ENCODE measurements at places on chromosomes 12 and 14.

GRCh38 chr14:59037086-59037485 lies 151.4 kb upstream of the DAAM1 start:
- DNase-seq, result no peak

DNA sequence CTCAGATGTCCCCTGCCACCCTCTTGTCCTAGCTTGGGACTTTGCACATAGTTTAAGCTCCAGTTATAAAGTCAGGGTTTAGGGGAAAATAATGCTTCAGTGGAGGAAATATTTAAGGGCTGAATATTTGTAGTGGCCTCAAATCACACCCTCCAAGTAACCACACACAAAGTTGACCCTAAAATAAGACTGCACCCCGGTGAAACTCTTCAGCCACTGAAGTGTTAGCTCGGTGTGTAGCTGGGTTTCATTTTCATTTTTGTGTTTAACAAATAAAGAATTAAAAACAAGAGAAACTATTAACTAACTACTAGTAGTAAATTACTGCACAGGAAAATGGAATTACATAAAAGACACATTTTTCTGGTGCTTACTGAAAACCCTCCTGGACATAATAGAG lies 14.8 kb upstream of the BCL11B start:
- DNase-seq, result no peak

DNA sequence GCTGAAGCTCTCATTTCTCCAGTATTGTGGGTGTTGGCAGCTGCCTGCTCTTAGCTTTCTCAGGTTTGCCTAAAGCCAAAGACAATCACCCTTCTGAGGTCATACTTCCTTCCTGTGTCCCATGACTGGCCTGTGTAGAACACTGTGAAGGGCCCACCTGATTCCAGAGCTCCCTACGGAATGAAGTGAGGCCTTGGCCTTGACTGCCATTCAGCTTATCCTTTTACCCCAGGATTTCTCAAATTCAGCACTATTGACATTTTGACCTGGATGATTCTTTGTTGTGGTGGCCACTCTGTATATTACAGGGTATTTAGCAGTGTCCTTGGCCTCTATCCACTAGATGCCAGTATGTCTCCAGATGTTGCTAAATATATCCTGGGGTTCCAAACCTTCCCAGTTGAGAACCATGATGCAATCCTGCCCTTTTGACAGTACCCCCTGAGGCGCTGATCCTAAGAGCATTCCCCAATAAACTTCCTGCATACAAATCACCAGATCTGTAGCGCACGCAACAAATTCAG lies 112.3 kb upstream of the KRR1 start:
- no peak for DNase-seq

DNA sequence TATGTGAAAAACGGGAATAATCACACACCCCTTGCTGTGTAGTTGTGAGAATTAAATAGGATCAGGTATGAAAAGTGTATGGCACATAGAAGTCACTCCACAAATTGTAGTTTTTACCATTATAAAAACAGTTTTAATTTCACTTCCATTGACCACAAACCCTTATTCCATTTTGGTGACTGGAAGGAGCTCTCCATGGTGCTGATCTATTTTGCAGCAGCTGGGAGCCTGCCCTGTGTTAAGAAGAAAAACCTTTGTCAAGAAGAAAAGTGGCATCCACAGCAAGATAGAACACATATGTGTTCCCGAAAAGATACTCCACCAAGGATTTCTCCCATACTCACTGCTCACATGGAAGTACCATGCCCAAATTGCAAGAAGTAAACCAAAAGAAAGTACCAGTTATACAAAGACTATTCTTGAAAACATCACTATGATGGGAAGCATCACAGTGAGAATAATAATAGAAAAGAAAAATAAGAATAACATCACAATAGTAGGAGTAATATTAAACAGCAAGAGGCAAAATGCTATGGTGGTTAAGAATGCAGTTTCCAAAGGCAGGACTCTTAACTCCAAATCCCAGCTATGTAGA lies 58.7 kb downstream of the TUNAR start:
- no peak for DNase-seq

DNA sequence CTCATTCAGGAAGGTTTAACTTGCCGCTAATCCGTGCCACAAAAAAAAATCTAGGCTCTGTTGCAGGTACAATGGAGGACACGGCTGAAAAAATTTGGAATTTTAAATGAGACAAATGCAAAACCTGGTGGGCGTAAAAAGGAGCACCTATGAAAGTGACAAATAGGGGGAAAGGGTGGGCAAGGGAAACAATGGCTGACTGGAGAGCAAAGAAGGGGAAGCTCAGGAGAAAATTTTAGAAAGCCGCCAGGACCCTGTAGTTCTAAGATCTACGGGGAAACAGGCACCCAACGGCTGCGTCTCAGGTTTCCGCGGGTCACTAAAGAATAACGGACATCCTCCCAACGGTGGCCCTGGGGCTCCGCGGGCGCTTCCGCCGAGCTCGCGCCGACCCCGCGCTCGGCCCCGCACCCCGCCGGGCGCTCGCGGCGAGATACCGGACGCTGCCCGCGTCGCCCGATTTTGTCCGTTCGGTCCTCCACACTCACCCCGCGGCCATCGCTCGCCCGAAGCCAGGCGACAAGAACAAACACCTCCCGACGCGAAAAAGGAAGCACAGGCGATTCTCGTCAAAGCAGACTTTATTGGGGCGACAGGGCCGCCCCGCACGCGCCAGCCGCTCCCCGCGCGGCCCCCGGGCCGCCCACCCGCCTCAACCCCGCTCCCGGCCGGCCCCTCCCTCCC lies 1.1 kb upstream of the YY1 start:
- peak; percentile 66 for DNase-seq

DNA sequence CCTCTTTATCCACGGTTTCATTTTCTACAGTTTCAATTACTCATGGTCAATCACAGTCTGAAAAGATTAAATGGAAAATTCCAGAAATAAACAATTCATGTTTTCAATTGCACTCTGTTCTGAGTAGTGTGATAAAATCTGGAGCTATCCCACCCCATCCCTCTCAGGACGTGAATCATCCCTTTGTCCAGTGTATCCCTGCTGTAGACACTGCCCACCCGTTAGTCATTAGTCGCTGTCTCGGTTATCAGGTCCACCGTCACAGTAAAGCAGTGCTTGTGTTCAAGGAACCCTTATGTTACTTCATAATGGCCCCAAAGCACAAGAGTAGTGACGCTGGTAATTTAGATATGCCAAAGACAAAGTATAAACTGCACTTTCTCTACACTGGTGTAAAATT lies 141.0 kb upstream of the LMNTD1 start:
- DNase-seq, result no peak

DNA sequence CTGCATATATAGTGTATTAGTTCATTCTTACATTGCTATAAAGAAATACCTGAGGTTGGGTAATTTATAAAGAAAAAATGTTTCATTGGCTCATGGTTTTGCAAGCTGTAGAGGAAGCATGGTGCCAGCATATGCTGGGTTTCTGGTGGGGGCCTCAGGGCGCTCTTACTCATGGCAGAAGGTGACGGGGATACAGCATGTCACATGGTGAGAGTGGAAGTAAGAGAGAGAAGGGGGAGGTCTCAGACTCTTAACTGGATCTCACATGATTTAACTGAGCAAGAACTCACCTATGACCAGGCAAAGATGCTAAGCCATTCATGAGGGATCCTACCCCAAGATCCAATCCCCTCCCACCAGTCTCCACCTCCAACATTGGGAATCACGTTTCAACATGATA lies 15.9 kb upstream of the PAWR start:
- DNase-seq, result no peak

- peak; percentile 36 for DNase-seq
These were observed 192.4 kb upstream of the SLC16A7 start for GRCh38 chr12:59403259-59403932.

DNA sequence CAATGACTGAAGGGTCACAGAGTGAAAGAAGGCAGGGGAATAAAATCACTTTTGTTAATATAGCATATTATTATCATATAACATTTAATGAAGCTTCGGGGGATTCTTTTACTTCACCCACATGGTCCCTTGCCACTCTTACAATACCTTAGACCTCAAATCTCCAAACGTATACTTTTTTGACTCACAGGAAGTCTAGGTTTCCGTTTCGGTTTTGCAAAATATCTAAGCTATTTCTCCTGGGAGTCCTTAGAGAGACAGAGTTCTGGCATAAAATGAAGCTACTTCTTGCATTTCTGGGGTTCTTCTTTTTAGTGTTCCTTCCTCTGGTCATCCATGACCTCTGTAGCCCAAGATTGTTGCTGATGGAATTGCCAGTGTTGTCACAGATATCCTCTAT lies 590.5 kb upstream of the ATP2B1 start:
- DNase-seq, result no peak

DNA sequence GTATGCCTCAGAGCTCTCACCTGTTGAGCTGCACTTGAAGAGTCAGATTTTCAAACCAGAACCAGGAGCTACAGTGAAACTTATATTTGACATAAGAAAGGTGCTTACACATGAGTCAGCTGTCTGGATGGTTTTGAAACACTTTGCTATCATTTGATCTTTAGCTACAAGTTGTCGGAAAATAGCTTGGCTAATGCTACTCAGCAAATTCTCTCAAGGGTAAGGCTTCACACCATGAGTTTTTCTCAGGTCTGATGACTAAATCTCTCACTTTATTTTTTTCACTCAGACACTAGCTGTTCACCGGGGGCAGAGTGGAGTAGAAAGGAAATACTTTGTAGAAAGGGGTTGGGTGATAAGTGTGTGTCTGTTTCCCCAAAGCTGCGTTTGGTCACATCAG lies 171.8 kb downstream of the FLRT2 start:
- DNase-seq, result no peak

GRCh38 chr14:77120771-77121743 lies 20.5 kb downstream of the ZDHHC22 start:
- no peak for DNase-seq

DNA sequence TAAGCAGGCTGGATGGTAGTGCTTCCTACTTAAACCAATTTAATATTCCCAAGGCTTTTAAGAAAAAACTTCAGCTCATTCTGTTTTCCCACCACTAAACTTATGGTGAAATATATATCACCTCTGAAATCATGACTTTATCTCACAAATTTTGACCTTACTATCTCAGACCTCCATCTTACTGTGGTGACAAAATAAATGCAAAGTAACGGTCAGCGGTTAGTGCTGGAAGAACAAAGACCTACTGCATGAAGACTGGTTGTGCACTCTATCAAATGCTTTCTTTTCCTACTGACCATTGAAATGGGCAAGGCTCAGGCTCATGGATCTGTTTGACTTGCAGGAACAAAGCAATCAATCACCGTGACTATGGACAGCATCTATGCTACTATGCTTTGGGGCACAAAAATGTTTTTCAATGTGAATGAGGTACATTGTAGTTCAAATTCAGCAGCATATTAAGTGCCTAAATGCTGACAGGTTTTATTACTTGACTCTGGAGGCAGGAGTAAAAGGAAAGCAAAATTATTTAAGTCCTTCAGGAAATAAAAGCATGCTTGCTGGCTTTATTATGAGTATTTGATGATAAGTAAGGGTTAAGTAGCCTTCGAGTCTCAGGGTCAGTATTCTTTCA lies 43.1 kb upstream of the GTF2A1 start:
- no peak for DNase-seq

DNA sequence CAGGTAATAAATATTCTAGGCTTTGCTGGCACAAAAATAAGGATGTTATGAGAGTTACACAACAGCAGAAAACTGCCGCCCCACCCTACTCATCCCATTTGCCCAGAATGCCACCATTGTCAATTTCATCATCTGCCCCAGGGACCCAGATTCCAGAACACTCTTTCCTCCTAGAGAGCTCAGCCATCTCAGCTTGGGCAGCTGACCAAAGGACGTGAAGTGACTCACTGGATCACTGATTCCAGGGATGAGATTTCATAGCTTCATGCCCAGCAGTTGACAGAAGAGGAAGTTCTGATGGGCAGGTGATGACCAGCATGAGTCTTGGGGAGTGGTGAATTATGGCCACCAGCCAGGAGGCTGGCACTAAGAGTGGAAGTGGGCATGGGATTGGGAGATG lies 450.3 kb downstream of the RMST start:
- no peak for DNase-seq

DNA sequence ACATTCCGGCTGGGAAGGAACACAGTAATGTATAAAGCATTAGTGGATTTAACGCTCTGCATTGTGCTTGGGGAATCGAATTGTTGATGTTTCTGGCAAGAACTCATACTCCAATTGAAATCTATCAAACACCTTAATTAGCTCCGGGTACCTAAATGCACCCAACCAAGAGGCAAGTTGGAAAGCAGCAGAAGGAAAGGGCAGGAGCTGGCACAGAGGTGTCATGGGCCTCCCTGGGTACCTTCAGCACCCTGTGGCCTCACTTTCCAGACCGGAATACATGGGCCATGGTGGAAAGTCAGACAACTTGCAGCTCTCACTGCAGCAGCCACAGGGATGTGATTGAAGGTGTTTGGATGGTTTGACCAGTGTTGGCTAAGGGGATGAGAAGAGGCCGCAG lies 6.8 kb upstream of the BCL11B start:
- DNase-seq, result no peak

GRCh38 chr14:83356080-83356479 lies 1822.4 kb upstream of the SEL1L start:
- DNase-seq, result no peak

- DNase-seq, result no peak
These were observed 1226.7 kb downstream of the FLRT2 start for GRCh38 chr14:86756521-86757190.

GRCh38 chr12:25121916-25122315 lies 73.0 kb downstream of the DNAI7 start:
- no peak for DNase-seq

DNA sequence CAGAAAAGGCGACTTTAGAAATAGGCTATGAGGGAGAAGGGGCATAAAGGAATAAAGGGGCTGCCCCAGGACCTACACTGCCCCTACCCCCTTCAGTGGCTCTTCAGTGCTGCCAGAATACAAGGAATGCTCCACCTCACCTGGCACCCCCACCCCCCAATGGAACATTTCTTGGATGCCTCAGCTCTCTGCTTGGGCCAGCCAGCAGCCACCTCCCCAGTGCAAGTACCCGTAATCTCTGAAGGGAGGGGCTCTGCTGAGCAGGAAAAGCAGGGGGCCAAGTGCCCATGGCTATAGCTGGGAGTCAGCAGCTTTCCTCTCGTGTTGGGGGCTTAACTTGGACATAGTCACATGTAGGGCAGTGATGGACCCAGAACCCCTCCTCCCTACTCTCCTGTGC lies 33.3 kb downstream of the BAZ2A start:
- DNase-seq, result no peak

DNA sequence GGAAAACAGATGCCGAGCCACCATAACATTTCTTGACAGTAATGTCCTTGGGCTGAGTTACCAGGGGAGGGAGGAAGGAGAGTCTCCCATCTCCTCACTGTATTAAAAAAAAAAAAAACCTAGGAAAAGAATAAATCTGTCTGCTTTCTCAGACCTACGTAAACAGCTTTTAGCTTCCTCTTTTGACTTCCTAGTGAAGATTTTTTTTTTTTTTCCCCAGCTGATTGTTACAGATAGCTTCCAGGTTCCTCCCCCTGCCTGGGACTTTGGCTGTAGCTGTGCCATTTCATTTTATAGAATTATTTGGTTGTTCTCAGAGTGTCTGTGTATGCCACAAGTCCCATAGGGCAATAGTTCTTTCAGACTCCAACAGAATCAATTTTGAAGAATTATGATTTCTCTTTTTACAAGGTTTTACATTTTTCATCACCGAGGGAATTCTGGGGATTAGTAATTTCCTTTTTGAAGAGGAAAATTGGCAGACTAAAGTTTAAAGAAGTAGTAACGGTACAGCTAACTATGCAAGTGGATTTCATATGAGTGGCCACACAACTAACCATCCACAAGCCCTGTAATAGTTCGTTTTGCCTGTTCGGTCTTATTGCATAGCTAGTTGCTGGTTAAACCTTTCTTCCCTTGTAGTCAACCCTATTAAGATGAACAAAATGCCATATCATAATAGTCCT lies 23.1 kb upstream of the GNS start:
- no peak for DNase-seq

GRCh38 chr12:104596898-104597843 lies 140.4 kb downstream of the CHST11 start:
- no peak for DNase-seq
